ENCODE measurements at places on chromosomes 2 and 18.

GRCh38 chr2:241000831-241001321 lies 2.5 kb downstream of the SNED1 start:
- no peak for DNase-seq

- DNase-seq: no peak
These were observed 342.3 kb downstream of the DCC start for GRCh38 chr18:52682260-52682659.

- DNase-seq: no peak
These were observed 458.6 kb upstream of the FSIP2 start for GRCh38 chr2:185279999-185280398.

DNA sequence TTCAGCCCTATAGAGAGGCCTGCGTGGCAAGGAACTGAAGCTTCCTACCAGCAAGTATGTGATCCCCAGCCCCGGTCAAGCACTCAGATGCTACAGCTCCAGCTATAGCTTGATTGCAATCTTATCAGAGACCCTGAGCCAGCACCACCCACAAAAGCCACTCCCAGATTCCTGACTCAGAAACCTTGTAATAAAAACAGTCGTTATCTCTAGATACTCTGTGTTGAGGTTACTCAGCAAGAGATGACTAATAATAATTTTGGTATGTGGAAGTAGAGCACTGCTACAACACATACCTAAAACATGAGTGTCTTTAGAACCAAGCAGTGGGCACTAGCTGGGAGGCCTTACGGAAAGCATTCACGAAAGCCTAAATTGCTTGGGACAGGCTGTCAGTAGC lies 216.9 kb downstream of the UXS1 start:
- no peak for DNase-seq

- DNase-seq: no peak
These were observed 32.6 kb upstream of the LPIN1 start for GRCh38 chr2:11713815-11714214.

GRCh38 chr2:35343135-35343534 lies 1012.4 kb upstream of the CRIM1 start:
- no peak for DNase-seq

DNA sequence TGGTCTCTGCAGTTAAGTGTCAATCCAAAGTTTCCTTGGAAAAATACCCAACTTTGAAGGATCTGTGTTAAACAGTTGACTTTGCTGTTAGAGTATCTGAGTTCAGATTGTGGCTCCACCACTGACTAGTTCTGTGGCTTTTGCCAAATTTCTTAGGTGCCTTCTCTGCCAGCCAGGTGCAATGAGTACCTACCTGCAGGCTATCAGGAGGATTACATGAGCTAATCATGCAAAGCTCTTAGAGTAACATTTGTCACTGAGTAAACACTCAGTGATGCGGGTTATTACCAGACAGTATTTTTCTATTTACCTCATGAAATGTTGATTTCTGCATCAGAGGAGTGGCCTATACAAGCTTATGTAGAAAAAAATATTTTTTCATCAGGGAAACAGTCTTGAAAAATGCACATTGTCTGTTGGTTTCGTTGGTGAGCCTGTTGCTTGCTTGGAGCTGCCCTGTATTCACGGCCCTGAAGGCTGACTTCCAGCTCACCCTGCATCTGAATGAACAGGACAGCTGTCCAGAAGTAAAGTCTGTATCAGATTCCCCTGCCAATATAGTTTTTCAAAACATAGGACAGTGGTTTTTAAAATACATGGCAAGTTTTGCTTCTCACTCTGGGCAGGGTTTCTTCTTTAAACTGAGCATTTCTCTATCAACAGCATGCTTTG lies 235.1 kb downstream of the CDCA7 start:
- DNase-seq: no peak

DNA sequence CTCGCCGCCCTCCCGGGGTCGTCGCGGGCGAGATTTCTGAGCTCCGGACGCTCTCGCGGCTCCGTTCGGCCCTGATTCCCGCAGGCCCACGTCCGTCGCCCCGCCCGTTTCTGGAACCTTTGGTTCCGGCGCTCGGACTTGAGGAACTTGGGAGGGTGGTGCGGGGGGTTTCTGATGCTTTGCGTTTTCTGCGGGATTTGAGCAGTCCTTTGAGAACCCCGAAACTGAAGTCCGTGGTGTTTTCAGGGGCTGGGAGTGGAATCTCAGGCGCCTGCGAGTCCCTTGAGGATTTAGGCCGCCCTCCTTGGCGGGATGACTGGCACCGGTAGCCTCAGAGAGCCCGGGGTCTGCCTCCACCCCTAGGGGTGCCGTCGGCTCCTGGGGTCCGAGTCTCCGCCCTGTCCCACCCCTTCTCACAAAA lies 336 bp downstream of the THNSL2 start:
- no peak for DNase-seq

Measured in epithelial cell of proximal tubule (primary cell).